Stimulated activated CD8-positive, alpha-beta memory T cell treated with anti-CD3 and anti-CD28 coated beads, Interleukin-15, amount 100 ng/mL, for 24 hours (primary cell): ENCODE measurements at places on chromosomes 2 and 18.

GRCh38 chr2:21067125-21067524 lies 23.3 kb upstream of the APOB start:
- DNase-seq = no peak

- DNase-seq = no peak
Measured at GRCh38 chr2:18522484-18523146, 37.8 kb downstream of the RDH14 start.

DNA sequence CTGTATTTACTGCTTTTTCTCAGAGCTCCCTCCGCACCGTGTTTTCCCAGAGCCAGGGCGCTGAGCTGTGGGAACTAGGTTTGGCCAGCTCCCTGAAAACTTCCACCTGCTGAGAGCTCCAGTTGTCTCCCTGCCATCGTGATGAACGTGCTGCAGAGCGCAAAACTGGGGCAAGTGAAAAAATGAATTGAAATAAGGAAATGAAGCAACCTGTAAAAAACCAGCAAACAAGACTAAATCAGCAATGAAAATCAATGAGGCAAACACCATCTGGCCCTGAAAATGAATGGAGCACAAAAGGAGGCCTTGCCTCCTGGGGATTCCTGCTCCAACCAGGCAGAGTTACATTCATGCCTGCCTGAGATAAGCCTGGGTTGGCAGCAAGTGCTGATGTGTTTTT lies 129.9 kb downstream of the MARCHF4 start:
- DNase-seq = no peak

- no peak for DNase-seq
Measured at GRCh38 chr2:200077838-200078237, 122.5 kb downstream of the MAIP1 start.

DNA sequence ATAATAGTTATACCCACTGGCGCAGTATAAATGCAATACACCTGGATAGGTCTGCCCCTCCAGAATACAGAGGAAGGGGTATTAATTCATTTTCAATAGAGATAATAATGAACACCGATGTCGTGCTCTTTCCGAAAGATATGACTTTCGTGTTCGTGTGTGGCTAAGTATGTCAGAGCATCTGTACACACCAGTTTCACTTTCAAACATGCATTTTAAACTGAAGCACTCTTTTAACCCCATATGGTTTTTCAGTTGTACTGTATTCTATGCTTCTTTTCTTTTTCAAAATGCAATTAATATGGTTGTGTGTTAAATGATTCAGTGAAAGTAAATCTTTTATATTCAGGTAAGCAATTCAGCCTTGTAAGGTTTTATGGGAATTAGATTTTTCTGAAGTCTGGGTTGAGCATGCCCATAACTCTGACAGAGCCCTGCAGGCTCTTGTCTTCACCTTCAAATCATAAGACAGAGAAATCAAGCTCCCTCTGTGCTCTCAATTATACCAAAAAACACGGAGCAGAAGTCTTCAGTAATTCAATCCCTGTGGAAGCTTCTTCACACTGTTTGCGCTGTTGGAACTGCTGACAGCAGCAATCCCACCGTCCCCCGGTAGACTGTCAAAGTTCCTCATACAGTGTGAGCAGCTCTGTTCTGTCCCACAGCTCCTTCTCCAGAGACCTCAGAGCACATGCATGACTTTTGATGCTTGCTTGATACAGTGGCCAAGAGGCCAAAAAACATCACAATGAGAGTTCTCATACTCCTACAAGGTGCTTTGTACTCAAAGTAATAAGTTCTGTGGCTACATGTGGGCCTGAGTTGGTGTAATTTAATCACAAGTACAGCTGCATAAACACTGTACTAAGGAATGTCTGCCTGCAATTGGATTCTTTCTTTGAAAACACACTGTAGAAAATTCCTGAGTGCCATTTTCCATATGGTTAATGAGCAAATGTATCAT lies 186.8 kb downstream of the ZNF521 start:
- no peak for DNase-seq

DNA sequence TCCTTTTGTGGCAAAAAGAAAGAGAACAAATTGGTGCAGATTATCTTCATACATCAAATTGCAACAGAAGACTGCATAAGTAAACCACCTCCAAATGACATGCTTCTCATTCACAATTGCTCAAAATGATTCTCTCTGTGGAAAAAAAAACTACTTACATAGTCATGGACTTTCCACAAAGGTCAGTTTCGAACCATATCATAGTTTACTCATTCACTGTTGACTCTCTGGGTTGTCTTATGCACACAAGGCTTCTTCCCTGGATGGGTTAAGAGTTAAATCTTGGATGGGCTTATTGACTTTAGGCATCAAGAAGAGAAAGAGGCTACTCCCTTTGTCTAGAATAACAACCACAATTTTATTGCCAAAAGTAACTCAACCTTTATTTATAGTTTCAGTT lies 91.3 kb upstream of the RAB27B start:
- DNase-seq = no peak

DNA sequence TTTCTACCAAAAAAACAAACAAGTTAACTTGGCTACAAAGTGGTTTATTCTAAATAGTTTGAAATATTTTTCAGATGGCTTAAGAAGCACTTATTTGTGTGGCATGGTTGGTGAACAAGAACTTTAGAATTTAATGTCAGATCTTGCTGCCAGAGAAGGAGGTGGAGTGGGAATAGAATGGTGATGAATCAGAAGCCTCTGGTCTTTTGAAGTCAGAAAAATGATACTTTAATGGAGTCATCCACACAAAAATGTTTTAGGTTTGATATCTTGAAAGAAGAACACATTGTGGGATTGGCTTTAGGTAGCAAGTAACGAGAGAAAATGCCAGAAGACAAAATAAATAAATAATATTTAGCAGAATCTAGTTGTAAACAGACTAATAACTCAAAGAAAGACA lies 243.1 kb upstream of the FANCL start:
- no peak for DNase-seq

GRCh38 chr18:45054636-45055035 lies 373.9 kb downstream of the SETBP1 start:
- no peak for DNase-seq

DNA sequence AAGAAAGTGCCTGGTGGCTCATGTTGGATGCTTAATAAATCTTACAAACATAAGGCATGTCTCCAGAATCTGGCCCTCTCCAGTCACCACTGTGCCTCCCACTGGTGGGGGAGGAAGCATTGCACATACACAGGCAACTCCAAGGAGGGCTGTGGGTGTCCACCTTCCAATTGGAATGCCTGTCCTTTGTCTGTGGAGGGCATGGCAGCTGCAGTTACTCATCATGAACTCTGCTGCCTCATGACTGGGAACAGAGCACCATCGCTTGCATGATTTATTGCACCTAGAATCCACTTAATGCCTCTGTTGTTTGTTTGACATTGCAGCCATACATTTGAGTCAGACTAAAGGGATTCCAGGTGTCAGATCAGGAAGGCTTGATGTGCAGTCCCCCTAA lies 278.9 kb downstream of the PRKCE start:
- DNase-seq = no peak

GRCh38 chr2:162073888-162074631 lies at the start of gene DPP4:
DPP4 (minus strand) TSS chr2:162074215; CDS start chr2:162073981, 234 bp downstream.
- DNase-seq = peak; percentile 15

- no peak for DNase-seq
Measured at GRCh38 chr2:236743039-236743920, 173.7 kb downstream of the ACKR3 start.

DNA sequence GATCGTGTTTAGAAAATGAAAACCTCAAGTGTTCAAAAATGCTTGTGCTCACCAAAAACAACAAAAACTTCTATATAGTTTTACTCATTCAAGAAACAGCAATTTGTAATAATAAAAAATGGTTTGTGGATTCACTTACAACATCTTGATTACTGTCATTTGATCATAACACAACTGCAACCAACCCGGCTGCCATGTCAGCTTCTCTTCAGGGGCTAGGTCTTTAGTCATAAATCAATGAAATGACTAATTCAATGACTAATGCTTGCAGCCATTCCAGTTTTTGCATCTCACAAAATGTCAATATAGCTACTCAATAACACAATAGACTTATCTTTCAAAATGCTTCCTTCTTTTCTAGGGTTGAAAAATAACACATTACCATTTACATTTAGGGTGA lies 128.0 kb downstream of the OLA1 start:
- DNase-seq = no peak

DNA sequence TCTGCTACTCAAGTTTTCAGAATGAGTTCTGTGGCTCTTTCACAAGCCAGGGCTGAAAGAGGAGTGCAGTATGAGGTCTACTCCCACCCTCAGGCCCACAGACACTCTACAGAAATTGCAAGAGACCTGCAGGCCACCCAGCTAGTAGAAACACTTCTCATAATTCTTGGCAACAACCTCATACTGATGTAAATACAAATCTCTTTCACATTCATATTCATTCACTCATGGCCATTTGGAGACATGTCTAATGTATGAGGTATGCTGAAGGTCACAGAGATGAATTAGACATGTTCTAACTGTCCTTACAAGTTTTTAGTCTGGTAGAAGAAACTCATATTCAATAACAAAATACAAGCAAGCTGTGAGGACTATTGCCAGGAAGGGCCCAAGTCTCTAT lies 83.8 kb upstream of the KLHL29 start:
- no peak for DNase-seq

GRCh38 chr2:170243118-170243837 lies 65.3 kb downstream of the MYO3B start:
- DNase-seq = no peak

DNA sequence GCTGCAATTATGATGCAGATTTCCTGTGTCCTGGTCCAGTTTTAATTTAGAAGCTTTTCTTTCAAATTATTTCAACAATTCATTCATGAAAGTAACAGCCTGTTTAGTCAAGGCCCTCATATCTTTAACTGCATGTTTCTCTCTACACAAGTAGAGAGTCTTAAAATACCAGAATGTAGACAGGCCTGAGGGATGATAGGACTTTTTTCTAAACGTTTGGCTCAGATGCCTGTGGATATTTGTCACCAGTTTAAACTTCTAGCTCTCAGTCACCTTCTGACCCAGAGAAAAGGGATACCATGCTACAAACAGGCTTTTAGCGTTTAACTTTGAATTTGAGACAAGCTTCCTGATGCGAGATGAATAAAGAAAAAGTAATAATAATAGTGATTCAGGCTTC lies 15.7 kb downstream of the COL5A2 start:
- no peak for DNase-seq

DNA sequence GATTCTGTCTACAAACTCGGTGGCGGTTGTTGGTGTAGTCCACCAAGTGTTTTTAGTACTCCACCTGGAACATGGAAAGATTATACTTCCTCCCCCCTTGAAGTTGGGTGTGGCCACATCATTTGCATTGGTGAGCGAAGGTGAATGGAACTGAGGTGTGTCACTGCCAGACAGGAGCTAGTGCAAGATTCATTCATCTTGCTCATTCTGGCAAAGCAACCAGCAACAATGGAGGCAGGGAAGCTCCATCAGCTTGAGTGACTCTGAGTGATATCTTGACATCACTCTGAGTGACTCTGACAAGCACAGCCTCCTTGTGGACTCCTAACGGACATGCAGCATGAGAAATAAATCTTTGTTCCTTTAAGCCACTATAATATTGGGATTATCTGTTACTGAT lies 54.7 kb upstream of the SLC1A4 start:
- DNase-seq = no peak

- DNase-seq = no peak
Measured at GRCh38 chr2:136004965-136005364, 19.5 kb upstream of the DARS1 start.

DNA sequence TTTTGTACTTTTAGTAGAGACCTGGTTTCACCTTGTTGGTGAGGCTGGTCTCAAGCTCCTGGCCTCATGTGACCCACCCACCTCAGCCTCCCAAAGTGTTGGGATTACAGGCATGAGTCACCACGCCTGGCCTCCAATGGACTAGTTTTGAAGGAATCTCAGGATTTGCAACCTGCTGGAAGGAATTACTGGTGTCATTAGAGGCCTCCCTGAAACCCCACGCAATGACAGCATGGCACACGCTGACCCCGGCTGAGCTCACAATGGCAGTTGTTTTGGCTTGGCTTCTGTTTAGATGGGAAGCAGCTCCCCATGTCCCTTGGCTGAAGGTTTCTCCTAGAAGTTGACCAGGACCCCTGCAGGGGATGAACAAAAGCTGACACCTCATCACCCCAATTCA lies 23.1 kb upstream of the COPS8 start:
- no peak for DNase-seq

DNA sequence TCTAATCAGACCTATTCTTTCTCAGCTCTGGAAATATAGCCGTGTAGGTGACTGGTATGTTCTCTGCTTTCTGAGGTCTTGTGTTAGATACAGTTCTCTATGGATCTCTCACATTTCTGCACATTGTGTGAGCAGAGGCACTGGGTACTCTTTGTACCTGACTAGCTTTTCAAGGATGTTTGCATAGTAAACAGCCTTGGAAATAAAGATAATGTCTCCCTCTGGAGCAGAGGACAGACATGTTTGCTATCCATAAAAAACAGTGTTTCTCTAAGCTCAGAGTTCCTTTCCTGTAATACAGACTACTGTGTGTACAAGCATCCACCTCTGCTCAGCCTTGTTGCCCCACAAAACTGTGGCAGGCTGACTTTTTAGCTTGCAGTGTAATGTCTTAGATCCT lies 279.2 kb downstream of the CTNNA2 start:
- DNase-seq = no peak

GRCh38 chr18:62033756-62034155 lies 140.9 kb upstream of the RNF152 start:
- DNase-seq = no peak

DNA sequence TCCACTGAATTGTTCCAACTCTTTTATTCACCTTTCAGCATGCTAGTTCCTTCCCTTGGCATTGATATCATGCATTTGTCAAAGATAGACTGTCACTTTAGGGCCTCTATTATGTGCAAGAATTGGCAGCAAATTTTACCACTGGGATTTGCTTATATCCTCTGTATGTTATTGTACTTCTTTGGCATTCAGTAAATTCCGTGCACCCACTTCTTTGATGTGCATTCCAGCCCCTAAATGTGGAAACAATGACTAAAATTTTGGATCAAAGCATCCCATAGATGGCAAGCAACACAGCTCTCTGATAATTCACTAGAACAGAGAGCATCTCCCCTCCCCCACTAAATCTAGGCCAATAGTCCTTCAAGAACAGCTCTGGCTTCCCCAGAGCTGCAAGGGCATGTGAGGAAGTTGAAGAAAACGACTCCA lies 399.0 kb upstream of the HNRNPA3 start:
- no peak for DNase-seq

DNA sequence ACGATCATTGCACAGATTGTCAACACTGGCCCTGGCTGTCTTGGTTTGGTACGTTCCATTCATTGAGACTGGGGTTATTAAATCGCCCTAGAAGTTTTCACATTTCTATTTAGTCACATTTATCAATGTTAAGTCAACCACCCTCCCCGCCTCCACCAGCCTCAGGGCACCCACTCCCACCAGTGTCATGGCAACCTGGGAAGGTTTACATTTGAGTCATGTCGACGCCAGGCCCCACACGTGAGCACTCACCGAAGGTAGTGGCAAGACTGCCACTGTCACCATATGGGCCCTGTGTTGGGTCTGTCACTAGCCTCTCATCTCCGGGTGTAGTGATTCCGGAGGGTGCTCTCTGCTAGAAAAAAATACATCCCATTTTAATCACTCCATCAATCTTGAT lies 194.2 kb downstream of the TWIST2 start:
- DNase-seq = no peak

GRCh38 chr2:222796413-222797103 lies 64.3 kb upstream of the ACSL3 start:
- no peak for DNase-seq
